ENCODE measurements at places on chromosomes 1 and 21.

GRCh38 chr1:182809414-182809957 is 19.9 kb downstream of the NPL start:
- DNase-seq, result no peak

DNA sequence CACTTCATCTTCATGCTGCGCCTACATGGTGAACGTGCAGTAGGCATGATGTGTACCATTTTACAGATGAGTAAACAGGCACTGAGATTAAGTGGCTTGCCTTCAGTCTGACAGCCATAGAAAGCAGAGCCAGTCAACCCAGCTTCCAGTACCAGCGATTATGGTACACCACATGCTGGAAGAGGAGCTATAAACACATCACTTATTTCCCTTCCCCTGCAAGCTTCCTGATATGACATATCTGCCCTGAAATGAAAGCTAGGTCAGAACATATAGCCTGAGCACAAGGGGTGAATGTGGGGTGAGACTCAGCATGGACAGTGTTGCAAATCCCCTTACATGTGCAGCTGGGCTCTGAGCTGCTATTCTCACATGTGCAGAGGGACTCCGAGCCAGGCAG is 33.8 kb upstream of the IL20 start:
- DNase-seq, result no peak

- DNase-seq, result no peak
These were observed 7.4 kb downstream of the MEF2D start for GRCh38 chr1:156493154-156493631.

DNA sequence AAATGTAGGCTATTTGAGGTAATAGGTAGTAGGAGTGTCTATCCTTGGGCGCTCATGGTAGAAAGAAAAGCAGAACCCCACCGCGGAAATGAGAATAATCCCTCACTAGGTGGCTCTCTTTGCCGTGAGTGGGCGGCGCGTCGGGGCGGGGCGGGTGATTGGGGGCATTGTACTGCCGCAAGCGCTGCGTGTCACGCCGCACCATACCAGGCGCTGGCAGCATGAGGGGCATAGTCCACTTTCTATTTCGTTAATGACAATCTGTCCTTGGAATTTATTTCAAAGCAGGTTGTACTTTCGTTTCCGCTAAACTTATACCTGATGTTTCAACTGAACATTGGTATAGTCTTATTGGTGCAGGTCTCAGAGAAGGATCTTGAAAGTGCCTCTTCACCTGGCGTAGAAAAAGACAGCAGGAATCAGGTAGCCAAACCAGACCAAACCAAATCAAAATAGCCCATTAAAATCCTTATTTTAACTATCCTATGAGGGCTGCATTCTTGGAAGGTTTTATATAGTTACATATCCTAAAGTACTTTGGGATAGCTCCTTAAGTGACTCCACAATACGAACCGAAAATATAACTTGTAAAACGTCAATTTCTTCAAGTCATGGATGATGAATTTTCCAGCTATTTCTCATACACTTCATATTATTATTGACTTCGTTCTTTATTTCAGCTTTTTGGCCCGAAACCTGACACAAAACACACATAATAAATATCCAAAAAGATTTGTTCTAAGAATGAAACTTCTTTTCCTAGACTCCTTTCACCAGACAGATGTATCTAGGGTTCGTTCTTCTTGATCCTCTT is 1.9 kb upstream of the SMG7 start:
- DNase-seq, result peak; percentile 76

GRCh38 chr1:23558140-23558871 is 995 bp downstream of the ID3 start:
- DNase-seq, result peak; percentile 74

DNA sequence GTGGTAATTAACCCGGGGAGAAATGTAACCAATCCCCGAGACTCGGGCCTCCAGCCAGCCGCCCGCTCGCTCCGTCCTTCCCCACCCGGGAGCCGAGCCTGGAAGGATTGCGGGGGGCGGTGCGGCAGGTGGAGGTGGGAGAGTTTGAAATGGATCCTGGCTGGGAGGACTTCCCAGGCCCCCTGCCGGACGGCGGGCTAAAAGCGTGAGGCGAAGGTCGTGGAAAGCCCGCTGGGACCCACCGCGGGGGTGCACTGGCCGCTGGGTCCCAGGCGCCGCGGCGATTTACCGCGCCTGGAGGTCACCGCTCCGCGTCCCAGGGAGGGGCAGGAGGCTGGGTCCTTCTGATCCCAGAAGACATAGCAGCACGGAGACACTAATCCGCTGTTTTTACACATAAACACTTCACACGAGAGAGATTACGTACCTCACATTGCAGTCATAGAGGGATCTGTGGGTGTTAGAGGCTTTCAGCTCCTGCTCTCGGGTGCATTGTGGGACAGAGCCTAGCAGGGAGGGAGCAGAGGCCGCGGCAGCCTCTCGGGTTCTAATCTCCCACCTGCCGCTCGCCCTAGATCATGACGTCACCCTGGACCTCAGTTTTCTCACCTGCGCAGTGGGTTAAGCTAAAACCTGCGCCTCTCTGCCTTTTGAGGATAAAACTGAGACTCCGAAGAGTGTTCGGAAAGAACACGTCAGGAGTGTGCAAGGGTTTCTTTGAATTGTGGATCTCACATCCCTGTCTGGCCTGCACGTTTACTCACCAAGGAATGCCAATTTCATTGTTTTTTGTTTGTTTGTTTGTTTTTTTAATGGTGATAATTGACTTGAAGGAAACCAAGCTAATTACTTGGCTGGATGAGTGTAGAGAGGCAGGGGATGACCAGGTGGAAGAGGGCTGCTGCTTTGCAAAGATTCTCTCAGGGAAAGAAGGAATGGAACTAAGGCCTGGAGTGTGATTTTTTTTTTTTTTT is 17.1 kb upstream of the TMEM9 start:
- peak; percentile 96 for DNase-seq

GRCh38 chr1:36638268-36638667 is 155.6 kb upstream of the CSF3R start:
- DNase-seq, result no peak

DNA sequence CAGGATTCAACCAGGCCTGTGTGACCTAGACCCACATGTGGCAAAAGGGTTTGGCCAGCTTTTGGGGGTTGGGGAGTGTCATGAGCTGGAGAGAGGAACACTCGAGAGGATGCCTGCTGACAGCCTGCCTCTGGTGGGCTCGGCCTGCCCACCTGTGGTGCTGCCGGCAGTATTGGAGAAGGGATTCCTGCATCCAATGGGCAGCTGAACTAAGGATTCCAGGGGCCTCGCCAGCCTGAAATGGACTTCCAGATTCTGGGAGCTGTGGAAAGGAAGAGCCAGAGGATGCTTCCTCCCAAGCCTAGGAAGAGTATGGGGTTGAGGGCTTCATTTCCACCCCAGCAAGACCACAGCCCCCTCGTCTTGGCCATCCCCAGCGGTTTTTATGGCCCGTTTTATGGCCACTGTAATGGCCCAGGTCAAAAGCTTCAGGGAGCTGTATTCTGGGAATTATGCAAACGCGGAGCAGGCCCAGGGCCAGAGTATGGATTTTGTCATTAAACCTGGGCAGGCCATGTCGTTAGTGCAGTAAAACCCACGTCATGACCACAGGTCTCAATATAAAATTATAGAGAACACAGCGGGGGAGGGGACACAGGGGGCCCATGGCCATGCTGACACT is 63.6 kb downstream of the TMEM53 start:
- DNase-seq, result no peak

- DNase-seq, result no peak
These were observed 60.3 kb downstream of the PGBD5 start for GRCh38 chr1:230365723-230366307.

GRCh38 chr21:40759061-40759460 is 87.9 kb downstream of the DSCAM start:
- DNase-seq, result no peak

- DNase-seq, result no peak
These were observed 124.9 kb upstream of the IFFO2 start for GRCh38 chr1:19081218-19081893.

DNA sequence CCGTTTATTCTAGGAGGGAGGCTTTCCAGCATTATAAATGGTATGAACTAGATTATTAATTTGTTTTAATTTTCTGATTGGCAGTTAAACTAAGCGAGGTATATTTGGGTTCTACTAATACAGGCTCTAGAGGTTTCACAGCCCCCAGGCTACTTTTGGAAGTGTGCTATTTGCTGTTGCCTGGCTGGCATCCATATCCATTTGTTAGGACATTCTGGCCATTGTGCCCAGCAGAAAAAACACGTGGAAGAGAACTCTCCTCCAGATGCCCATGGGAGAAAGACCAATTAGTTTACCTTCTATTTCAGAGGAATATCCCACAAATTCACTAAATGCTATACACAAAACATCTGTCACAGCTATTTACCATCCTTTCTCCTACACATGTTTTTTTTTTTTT is 29.3 kb downstream of the MACO1 start:
- no peak for DNase-seq

DNA sequence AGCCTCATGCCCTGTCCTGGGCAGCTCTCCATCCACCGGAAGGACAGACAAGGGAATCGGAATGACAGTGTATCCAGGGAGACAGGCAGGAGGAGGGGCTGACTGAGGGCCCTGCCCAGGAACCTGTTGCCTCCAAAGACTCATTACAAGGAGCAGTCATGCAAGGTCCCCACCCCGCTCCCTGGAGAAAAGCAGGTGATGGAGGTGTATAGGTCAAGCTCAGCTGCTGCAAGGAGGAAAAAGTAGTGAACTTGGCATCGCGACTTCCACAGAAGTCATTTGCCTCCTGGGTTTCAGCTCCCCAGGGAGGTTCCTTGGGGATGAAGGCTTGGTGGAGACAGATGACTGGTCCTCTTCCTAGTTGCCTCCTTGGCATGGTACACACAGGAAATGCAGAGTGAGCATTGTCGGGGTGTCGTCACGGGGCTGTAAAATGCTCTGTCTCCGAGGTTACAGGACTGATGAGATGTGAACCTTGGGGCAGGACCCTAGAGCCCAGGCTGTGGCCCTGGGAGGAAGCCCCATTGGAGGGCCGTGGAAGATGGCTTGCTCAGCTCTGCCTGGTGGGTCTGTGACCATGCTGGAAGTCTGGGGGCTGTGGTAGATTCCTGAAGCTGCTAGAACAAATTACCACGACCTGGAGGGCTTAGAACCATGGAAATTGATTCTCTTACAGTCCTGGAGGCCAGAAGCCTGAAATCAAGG is 219.6 kb upstream of the C1orf174 start:
- DNase-seq, result no peak

DNA sequence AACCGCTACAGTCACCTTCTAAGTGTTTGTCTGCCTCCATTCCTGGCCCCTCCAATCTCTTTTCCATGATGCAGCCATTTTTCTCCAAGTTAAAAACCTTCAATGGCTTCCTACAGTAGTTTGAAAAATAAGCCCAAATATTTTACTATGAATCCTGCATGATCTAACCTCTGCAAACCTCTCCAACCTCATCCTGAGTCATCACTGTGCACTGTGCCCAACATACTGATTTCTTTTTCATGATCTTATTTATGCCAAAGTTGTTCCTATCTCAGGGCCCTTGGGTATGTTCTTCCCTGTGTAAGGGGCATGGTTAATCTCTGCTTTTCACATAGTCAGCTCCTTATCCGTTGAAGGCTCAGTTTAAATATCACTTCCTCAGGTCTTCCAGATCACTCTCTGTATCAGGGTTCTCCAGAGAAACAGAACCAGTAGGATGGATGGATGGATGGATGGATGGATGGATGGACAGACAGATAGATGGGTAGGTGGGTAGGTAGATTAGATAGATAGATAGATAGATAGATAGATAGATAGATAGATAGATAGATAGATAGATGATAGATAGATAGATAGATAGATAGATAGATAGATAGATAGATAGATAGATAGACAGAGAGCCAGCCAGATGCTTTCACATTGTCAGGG is 18.1 kb upstream of the PTPN14 start:
- DNase-seq, result no peak

DNA sequence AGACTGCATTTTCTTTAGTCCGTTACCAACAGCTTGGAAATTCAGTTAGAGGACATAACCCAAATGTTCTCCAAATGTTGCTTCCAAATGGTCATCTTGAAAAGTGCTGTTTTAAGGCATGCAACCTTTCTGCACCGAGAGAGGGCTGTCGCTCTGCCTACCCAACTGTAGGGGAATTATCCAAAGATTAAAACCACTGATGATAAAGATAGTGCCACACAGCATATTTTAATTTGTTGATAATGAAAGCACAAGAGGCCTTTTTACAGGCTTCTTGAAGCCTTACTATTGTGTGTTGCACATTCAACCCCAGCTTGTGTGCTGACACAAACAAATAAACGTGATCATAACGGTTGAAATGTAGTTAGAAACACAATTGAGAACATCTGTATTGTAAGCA is 121.5 kb downstream of the LMO4 start:
- no peak for DNase-seq

DNA sequence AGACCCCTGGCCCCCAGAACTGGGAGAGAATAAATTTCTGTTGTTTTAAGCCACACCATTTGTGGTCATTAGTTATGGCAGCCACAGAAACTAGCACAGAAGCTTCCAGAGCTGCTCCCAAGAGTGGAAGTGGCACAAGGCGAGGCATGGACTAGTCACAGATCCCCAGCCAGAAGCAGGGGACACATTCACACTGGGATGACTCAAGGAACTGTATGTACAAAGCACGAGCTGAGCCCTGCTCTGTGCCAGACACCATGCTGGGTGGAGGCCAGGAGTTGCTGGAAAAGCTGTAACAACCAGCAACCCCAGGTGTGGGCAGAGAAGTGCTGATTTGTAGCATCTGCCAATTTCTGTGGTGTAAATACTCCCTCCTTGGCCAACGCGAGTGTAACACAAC is 55.6 kb downstream of the TCP10L start:
- DNase-seq, result no peak

DNA sequence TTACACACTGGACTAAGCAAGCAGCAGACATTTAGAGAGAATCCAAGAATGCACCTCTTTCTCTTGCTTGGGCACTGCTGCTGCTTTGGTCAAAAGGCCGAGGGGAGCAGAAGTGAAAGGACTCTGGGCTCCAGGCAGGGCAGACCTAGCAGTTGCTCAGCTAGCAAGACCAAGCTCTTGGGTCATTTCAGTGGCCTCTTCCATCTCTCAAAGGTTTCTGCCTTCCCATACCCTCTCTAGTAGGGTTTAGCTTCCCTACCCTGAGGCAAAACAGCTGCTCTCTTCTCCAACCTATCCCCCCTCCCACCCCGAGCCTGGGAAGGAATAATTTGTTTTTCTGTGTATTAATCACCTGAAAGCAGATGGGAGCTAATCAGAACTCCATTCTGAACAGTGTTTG is 25.8 kb downstream of the TFAP2E start:
- no peak for DNase-seq

- DNase-seq, result no peak
These were observed 36.4 kb downstream of the PRKCZ start for GRCh38 chr1:2086446-2087078.

- DNase-seq, result peak; percentile 42
These were observed 61.4 kb upstream of the LRRN2 start for GRCh38 chr1:204746838-204747442.

GRCh38 chr1:201085902-201086735 is 26.1 kb downstream of the CACNA1S start:
- DNase-seq, result peak; percentile 9

DNA sequence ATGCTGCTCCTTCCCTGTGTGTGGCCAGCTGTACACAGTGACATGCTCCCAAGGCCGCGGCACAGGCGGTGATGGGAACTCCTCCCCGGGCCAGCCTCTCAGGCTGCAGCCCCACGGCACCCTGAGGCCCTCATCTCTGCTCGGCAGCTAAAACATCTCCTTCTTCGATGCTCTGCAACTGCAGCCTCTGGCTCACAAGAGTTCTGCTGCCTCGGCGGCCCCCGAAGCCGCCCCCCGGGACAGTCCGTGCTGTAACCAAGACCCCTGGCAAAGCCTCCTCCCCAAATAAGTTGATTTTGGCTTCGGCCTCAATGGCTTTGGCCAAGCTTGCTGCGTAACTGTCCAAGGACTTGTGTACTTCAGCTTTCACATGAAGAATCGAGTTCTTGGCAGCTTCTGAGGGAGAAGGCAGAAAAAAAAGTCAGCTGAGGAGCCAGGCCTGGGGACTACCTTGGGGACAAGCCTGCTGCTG is 51.3 kb downstream of the GPR161 start:
- DNase-seq, result no peak

Measured in NCI-H1105 (cell line).